Effector CD4-positive, alpha-beta T cell (primary cell): ENCODE measurements at places on chromosomes 2 and 18.
A peak's percentile ranks its signal among the peaks of the same experiment; 100 is the strongest.

- DNase-seq, result no peak
Observed at GRCh38 chr2:237894396-237894979, 35.1 kb downstream of the RAMP1 start.

- no peak for DNase-seq
Observed at GRCh38 chr2:237109421-237109934, 23.8 kb downstream of the COPS8 start.

- no peak for DNase-seq
Observed at GRCh38 chr2:214465363-214466146, 54.7 kb downstream of the VWC2L start.

DNA sequence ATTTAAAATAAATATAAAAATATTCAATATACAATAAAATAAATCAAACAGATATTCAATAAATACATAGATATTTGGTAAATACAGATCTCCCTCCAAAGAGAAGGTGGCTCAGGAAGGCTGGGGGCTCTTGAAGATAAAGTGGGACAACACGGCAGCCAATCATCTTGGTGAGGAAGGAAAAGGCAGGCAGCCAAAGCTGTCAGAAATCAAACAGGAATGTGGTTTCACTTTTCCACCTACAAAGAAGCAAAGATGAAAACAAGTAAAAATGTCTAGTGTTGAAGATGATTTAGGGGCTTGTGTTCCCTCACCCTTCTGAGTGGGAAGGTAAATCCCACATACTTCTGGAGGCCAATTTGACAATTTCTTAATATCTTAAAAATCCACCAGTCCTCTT is 85.7 kb downstream of the B3GNT2 start:
- DNase-seq, result no peak

DNA sequence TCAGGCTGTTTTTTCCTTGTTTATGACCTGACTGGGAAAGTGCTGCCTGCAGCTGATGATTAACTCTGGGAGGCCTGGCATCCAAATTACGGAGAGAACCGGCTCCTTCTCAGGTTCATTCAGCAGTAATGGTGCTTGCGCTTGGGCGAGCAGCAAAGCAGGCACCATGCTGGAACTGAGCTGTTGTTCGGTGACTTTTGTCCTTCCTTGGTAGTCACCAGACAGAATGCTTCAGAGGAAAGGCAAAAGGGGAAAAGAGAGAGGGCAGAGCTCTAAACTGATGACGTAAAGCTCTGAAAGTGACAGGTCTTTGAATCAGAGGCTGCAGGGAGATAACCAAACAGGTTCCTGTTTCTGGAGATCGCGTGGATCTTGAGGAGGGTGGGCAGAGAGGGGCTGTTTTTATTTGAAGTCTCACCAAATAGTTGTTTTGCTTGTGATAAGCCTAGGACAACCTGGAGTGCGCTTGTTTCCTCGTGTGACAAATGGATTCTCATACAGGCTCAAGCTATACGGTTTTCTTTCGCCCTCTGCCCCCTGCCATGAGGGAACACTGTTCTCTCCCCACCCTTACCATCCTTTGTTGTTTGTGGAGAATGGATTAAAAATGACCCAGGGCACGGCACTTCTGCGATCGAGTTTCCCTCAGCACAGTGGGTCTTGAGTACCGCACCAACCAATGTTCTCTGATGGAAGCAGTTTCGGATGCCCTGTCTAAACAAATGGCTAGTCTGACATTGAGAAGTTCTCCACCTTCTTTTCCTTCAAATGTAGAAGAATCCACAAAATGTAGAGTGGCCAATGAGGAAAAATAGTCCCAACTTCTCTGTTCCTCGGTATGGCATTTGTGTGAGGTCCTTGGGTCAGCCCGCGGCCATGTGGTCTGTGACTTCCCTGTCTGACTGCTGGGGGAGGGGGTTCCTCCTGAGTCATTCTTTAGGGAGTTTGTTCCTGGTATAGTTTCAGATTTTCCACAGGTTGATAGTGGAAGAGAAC is 1.3 kb downstream of the RASGRP3 start:
- DNase-seq, result no peak

- DNase-seq, result no peak
Observed at GRCh38 chr2:81658227-81658626, 1353.7 kb upstream of the LRRTM1 start.

DNA sequence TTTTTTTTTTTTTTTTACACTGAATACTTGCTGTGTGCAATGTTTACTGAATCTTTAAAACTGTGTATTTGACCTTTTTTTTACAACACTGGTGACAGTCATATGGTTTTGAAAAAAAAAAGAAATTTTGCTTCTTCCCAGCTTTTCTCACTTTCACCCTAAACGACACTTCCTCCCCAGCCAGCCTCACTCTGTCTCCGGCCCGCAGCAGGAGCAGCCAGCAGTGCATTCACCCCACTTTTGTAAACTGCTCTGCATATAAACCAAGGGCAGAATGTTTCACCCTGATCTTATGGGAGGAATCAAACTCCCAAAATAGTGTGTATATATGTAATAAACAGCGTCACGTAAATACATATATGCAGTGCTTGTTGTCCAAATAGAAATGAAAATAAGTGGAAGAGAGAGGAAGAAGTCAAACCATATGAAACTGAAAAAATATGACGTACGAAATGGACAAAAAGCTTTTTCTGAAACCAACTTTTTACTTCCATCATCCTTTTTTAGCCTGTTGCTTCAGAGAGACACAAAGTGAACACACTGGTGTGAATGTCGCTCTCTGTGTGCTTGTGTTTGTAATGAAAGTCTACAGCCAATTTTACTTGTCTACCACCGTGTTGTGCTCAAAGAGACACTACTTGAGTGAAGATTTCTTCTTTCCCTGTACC is 54.2 kb downstream of the ZCCHC2 start:
- no peak for DNase-seq

DNA sequence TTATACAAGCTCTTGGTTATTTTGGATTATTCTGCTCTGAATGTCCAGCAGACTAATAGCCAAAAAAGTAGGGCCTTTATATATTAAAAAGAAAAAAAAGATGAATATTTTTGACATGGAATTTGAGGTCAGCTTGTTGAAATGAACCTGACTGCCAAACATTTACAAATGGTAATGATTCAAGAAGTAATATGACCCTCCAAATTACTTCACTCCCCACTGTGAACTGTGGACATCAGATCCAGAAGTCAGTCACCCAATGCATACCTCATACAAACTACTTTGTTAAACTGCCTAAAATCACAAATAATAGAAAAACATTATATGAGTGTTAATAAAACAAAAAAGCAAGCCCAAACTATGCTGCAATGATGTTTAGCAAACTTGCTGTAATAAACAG is 10.0 kb downstream of the EPG5 start:
- no peak for DNase-seq

- no peak for DNase-seq
Observed at GRCh38 chr2:107267086-107267485, 381.1 kb upstream of the ST6GAL2 start.

DNA sequence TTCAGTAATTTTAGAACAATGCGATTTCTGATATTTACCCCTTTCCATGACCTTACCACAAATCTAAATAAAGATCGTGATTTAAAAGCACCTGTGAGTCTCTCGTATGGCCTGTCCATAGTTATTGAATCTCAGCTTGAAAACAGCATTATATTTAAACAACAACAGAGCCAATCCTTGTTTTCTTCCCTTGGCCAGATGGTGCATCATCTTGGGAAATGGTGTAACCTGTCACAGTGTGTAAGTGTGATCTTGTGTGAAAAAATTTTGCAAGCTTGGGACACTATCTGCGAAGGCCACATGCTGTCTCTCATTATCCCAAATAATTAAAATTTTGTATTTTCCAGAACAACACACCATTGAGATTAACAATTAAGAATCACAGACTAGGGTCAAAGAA is 262.7 kb upstream of the SPHKAP start:
- no peak for DNase-seq

DNA sequence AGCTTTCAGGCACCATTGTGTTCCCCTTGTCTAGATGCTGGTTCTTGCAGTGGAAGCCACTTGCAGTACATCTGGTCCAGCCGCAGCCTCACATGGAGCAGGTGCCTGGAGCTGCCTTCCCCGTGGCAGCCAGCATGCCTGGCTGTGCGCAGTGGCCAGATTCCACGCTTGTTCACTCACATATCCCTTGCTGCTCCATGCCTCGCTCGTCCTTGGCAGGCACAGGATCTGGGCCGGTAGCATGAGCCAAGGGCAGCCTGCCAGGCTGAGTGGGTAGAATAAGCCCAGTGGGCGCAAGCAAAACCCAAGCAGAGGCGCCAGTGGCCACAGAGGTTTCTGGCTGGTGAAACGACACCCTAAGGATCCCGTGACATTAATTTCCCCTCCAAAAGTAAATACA is 20.6 kb downstream of the TMX3 start:
- no peak for DNase-seq

- no peak for DNase-seq
Observed at GRCh38 chr2:56502616-56503015, 318.8 kb downstream of the CCDC85A start.

DNA sequence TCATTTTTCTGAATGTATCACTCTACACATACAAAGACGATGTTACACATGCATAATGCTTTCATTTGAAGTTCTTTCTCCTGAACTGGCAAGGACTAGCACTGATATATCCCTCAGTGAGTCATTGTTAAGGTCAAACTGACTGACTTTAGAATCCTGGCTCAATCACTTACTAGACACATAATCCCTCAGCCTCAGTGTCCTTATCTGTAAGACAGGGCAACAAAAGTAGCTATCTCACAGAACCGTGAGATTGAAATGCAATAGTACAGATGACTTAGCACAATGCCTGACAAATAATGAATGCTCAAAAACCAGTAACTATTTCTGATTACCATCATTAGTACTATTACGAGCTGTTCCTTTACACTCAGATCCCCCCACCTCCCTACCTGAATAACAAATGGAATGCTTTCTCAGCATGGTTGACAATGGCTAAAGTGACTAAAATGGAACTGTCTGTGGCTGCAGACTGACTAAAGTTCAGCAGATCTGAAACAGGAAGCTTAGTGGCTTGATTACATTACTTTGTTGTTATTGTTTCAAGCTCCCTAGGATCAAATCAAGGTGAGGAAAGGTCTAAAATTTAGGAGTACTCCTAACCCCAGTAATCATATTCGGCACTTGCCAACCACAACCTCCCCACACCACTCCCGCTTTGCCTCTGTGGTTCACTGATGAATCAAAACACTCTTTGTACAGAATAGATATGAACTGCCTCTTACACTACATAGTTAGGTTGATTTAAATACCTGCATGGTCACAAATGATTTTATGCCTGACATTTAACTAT is 35.8 kb upstream of the CACNB4 start:
- no peak for DNase-seq

DNA sequence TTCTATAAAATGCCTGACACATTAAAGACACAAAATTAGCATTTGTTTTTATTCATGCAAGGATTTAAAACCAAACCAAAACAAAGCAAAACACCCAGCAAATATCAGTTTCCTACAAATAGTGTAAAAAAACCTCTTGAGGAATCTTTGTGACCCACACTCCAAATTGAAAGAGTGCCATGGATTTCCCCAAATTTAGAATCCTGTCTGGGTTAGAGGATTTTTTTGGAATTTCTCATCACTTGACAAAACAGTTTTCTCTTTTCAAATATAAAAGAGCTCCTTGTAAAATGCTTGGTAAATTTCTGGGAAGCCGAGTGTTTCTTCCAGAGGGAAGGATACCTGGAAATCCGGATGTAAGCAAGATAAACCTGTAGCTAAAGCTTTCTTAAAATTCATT is 1.7 kb upstream of the FN1 start:
- no peak for DNase-seq

- peak; percentile 16 for DNase-seq
Observed at GRCh38 chr2:9656270-9656766, 25.5 kb upstream of the YWHAQ start.

DNA sequence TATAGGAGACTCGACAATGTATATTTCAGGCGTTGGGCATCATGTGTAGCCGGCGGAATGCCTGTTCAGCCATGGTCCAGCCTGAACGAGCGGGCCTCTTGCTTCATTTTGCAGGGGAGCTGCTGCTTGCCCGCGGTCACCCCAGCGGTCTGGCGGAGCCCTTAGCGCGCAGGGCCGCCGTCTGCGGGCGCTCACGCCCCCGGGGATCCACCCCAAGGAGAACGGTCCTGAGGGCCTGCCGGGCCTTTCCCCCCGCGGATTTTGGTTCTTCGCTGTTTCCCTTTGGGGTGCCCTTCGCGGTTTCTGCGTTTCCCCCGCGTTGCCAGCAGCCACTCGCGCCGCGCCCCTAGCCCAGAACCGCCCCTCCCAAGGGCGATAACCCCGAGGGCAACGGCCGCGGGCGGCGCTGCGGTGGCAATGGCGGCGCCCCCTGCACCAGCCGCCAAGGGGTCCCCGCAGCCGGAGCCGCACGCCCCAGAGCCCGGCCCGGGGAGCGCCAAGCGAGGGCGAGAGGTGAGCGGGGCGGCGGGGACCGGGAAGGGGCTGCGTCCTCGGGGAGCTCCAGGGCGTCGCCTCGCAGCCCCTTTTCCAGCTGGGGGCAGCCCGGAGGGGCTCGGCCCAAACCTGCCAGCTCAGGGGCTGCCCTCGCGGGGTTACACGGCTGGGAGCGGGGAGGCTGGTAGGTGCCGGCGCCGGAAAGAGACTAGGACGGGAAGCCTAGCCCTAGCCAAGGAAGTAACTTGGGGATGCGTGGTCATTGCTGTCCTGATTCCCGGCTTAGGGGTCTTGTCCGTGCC is at the start of gene MFSD2B:
Gene MFSD2B (plus strand): TSS at position 406 of the 797 bp plus-strand sequence. CDS start 12 bp downstream, at position 418.
- no peak for DNase-seq

DNA sequence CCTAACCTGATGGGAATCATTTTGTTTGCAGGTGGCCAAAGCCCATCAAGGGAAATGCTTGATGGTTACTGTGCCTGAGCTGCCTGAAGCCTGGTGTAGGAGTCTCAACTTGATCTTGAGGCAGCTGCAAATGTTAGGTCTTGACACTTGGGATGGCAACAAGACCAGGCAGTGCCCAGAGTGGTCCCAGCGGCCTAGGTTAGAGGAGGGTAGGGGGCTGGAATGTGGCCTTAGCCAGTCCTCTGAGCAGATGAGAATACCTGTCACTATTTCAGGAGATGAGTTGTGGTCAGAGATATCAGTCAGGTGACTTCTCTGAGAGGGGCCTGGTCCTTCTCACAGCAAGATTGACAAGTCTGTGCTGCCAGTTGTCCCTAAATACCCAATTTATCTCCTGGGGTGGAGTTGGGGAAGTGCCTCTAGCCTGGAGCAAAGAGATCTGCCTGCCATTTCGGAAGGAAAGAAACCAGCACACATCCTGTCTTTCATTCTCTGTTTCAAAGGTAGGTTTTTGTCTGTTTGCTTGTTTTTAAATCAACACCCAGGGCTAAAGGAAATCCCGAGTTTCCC is 13.4 kb downstream of the SPTBN1 start:
- DNase-seq, result no peak

GRCh38 chr2:118750959-118751565 is 96.4 kb downstream of the EN1 start:
- DNase-seq, result no peak

GRCh38 chr2:85012855-85013254 is 41.9 kb downstream of the KCMF1 start:
- DNase-seq, result no peak
